ENCODE measurements at places on chromosomes 5 and 9. TPM values are rescaled to one million over a fixed set of nuclear protein-coding genes. Genes with fewer than 3 reads are reported as not detected.

- DNase-seq = no peak
Observed at GRCh38 chr5:100818340-100818739, 84.7 kb downstream of the ST8SIA4 start.

DNA sequence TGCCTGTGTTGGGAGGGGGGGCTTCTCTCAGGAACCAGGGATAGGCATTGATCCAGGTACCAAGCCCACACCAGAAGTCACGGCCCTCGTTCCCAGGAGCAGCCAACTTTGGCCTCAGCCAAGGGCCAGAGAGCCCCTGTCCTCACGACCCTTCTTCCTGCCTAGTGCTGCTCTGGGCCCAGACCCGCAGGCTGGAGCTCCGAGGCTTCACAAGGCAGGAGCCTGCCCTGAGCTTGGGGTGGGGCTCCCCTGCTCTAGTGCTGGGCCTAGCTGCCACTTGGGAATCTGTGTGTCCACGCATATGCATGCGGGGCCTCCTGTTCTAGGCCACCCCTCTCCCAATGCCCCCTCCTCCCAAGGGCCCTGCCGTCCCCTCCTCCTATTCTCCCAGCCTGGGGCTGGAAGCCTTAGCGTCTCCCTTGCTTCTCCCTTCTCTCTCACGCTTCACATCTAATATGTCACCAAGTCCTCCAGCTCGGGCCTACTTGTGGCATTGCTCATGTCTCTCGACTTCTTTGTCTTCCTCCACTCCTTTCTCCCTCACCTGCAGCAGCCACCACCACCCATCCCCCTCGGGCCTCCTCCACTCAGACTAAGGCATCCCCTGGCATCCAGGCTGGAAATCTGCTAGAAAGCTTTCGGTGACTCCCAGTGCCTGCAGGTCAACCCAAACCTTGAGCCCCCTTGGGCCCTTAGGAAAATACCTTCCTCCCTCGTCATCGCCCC lies 3.4 kb downstream of the UNC5A start:
- DNase-seq = no peak

DNA sequence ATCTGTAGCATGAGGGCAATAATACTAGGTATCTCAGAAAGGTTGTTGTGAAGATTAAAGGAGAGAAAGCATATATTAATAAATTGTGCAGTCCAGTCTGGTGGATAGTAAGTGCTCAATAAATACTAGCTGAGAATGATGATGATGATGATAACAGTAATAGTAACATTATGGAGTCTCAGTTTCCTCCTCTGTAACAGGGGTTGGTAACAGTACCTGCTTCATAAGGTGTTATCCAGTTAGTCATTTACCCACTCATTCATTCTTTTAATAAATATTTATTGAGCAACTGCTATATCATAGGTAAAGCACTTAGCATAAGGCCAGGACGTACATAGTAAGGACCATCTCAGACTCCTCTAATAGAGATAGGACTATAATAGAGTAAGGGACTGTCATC lies 7.6 kb downstream of the SLC6A7 start:
- DNase-seq = no peak

GRCh38 chr9:105435453-105435852 lies 12.4 kb upstream of the FSD1L start:
- DNase-seq = no peak

DNA sequence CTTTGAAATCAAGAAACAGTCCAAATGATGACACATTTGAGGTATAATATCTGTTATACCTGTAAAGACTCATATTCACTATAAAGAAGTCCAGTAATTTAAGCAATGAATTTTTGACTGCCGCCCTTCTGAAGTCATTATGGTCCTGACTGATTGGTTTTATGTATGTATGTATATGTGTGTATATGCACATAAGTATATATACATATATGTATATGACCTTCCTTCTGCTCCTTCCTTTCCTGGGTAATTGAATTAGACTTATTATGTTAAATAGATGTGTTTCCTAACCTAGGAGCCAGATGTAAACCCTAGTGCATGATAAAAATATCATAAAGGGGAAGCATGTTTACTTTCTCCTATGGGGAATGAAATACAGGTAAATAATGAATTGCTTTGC lies 343.1 kb upstream of the BRINP1 start:
- DNase-seq = no peak

DNA sequence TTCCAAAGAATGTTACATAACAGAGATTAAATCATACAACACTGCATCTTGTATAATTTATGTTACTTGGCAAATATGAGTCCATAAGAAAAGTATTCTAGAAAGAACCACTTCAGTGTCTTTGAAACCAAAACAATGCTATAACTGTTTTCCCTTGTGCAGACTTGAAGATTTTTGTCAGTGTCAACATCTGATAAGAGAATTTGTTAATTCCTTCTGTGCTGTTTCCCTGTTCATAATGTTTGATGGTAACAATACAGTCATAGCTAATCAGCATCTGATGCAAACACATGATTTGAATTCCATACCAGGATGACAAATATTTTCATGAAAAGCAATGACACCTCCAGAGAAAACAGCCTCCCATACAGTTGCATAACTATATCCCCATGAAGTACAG lies 306.8 kb downstream of the SEMA5A start:
- no peak for DNase-seq

- no peak for DNase-seq
Observed at GRCh38 chr9:135037521-135038250, 49.8 kb upstream of the OLFM1 start.

The PCDHA6 gene
- 0.41 TPM for polyA plus RNA-seq

The FBXW11 gene
- 54.7 TPM for polyA plus RNA-seq

The ASS1 gene
- polyA plus RNA-seq = 320 TPM

GRCh38 chr9:76537150-76537646 lies 78.2 kb downstream of the GCNT1 start:
- DNase-seq = no peak

DNA sequence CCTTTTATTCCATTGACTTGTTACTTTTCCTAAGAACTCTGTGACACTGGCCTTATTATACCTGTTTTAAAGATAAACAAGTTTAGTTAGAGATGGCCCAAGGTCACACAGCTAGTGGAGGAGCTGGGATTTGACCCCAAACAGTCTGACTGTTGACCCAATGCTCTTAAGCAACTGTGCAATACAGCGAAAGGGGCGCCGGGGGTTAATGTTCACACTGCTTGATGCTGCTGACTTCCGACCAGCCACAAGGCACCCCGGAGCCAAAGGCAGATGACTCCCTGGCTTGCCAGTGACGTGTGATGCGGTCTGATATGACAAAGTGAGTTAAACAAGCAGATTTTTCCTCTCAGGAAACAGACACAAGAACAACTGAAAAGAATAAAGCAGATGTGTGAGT lies 23.9 kb downstream of the PIK3R1 start:
- no peak for DNase-seq

GRCh38 chr9:137222190-137223077 lies at the start of gene RNF208:
RNF208 (minus strand) TSS chr9:137222240; CDS start chr9:137221212, 1,028 bp downstream.
- no peak for DNase-seq

DNA sequence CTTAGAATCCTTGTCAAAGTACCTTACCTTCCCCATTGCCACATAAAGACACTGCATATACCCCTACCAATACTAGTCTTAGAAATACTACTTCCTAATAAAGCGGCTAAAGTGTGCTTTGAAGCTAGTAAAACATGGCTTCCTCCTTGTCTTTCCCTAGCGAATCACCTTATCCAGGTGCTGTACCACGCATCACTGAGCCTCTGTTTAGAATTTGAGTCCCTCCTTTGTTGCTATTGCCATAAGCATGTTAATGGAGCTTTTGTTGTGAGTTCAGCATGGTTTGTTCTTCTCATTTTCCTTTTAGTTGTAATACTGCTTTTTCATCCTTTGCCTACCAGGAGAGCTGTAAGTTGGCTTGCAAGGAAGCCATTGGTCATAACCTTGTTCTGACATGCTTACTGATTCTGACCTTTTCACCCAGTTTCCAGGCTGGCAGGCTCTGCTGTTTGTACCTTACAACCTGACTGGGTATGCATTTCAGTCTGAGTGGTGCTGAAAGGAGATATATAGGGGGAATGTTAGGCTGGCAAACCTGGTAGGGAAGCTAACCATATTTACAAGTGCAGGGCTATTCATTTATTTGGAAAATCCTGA lies 49.8 kb downstream of the LMNB1 start:
- no peak for DNase-seq

Data from renal cortex interstitium (tissue), 15 donors.